ENCODE measurements at places on chromosomes 5 and 9.

GRCh38 chr5:83731638-83732037 lies 11.0 kb upstream of the HAPLN1 start:
- no peak for DNase-seq

- no peak for DNase-seq
Measured at GRCh38 chr5:11599499-11599898, 304.7 kb downstream of the CTNND2 start.

DNA sequence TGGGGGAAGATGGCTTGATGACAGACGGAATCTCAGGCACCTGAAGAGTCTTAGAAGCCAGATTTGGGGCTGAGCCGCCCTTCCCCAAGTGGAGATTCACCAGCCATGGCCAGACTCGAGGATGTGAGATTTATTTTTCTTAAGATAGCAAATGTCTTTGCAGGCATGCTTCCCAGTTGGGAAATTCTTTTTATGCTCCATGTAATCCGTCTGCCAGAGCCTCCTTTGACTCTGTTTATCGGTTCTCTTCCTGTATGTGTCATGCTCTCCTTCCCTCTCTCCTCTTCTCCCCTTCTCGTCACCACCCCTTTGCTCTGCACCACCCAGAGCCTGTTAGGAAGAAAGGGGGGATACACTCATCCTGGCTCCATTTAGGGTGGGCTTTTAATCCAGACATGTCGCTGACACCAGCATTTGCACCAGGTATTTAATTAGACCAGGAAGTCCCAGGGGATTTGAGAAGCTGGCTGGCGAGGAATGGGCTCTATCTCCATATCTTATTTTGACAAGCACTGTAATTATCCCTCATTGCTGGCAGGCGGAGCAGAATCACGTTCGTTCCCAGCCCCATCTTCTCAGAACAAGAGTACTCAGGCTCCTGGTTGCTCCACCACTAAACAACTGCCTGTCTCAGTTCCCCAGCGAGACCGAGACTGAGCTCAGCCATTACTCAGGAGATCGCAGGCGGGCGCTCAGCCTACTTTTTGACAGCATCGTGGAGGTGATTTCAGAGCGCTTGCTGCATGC lies 50.9 kb downstream of the KCNIP1 start:
- no peak for DNase-seq

DNA sequence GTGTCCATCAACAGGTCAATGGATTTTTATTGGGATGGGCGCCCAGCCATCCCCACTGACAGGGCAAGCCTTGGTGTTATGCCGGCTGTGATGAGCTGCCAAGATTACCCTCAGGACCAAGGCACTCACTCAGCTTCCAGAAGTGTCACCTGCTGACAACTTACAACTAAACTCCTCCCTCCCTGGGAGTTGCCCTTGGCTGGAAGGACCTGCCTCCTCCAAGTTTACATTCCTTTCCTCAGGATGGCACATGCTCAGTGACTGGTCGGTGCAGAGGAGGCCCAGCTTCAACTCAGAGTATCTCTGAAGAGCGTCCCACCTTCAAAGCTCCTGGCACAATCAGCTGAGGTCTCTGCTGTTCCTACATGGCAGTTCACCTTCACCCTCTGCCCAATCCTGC lies 52.5 kb upstream of the ZBTB43 start:
- DNase-seq = no peak

GRCh38 chr5:96778409-96778808 lies 29.3 kb downstream of the ERAP1 start:
- DNase-seq = no peak

DNA sequence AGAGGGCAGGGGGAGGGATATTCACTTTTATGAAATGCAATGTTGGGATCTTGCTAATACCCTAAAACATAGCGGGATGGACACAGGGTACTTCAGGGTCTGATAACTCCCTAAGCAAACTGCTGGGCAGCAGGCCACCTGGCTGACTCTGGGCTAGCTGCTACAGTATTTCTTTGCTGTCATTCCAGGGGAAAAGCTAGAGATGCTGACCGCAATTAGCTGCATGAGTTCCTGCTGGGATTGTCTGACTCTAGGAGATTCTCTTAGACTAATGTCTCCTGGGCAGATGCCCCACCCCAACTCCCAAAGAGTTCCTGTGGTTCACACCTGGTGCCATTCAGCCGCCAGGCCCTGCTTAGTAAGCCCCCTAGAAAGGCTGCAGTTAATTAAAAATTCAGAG lies 69.9 kb downstream of the PSAT1 start:
- DNase-seq = no peak

DNA sequence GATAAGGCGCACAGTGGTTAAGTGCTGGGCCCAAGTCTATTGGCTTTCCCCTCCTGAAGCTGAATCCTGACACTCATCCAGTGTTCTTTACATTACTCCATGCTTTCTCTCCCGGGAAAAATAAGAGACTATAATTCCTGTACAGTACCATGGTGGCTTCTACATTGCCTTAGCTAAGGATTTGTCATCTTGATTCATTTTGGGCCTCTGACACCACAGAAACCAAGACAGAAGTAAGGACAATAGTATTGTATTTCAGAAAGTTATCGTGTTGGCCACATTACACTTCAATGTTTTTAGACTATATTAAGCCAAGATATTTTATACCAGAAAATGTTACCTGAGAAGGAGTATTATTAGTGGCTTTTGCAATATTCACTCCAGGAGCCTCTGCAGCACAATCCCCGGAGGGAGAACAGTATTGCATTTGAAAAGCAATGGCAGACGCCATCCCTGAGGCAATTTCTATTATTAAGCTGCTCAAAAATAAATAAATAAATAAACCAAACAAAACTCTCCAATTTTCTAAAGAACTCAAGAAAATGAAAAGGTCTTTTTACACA lies 267.9 kb downstream of the ENC1 start:
- DNase-seq = no peak

- DNase-seq = no peak
Measured at GRCh38 chr9:123058834-123059233, 25.4 kb downstream of the GPR21 start.

GRCh38 chr9:98017306-98017705 lies 34.2 kb downstream of the ANP32B start:
- no peak for DNase-seq

DNA sequence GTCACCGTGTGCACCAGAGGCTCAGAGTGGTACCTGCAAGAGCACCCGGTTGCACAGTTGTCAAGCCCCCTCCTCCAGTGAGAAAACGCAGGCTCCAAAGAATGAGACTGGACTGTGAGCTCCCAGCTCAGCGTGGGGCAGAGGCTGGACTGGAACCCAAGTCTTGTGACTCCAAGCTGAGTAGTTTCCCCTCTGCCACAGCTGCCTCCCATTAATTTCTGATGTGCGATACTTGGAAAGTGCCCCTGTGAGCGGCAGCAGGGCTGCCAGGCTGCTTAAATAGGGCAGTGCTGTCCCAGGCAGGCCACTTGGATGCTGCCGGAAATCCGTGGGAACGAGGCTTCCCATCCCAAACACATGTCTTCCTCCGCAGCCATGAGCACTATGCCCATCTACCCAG lies 62.2 kb upstream of the ANGPTL2 start:
- no peak for DNase-seq

- DNase-seq = no peak
Measured at GRCh38 chr9:33714989-33715388, 80.4 kb upstream of the PRSS3 start.

DNA sequence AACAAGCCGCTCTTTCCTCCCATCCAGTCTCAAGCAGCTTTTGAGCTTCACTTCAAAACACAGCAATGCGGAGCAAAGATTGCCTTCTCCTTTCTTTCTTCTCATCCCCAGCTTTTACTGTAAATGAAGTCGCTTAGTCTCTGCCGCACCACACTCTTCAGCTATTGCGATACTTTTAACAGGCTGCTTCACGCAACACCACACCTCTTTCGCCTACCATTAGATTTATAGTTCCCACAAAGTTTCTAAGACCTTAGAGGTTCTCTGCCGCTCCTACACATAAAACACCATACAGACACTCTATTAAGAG lies 711 bp downstream of the PGGT1B start:
- no peak for DNase-seq

GRCh38 chr5:169169783-169170182 lies 131.2 kb downstream of the SLIT3 start:
- no peak for DNase-seq

- DNase-seq = no peak
Measured at GRCh38 chr9:109097146-109097545, 22.6 kb downstream of the TMEM245 start.

GRCh38 chr5:161804263-161804662 lies 43.7 kb upstream of the GABRA1 start:
- no peak for DNase-seq

Data from omental fat pad (tissue), 4 donors.